ENCODE measurements at places on chromosomes 4 and X.

- no peak for DNase-seq
- H3K4me3 ChIP-seq: no peak overlapping the region
- no peaks in the 10 kb centered on the region for H3K36me3 ChIP-seq
- H3K27ac ChIP-seq: no peak overlapping the region
- H3K27me3 ChIP-seq: no peaks in the 10 kb centered on the region
Measured at GRCh38 chr4:78923464-78924312, 15.6 kb downstream of the PAQR3 start.

DNA sequence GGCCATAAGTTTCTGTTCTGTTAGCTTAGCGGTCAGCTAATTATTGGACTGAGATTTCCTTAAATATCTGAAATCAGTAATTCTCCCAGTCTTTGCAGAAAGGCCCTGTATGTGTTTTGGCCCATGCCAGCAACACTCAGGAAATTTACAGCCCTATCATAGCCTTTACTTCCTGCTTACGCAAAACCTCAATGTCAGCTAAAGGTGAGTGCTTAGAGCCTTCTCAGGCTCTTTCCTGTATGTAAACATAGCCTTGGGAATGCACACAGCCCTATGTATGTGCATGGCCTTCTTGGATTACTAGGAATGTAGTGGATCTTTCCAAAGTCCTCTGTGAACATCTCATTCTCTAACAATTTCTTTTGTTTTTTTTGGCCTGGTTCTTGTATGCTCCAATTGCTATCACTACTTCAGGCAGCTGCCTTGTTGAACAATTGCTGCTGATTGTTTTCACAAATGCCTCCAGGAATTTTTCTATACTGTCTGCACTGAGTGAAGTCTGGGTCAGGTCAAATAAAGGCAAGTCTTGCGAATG, 200.0 kb downstream of the PPP1R2C start:
- no peaks in the 10 kb centered on the region for H3K4me1 ChIP-seq
- no peak overlapping the region for H3K27ac ChIP-seq
- H3K27me3 ChIP-seq: no peaks in the 10 kb centered on the region
- H3K36me3 ChIP-seq: no peaks in the 10 kb centered on the region
- no peak for DNase-seq

DNA sequence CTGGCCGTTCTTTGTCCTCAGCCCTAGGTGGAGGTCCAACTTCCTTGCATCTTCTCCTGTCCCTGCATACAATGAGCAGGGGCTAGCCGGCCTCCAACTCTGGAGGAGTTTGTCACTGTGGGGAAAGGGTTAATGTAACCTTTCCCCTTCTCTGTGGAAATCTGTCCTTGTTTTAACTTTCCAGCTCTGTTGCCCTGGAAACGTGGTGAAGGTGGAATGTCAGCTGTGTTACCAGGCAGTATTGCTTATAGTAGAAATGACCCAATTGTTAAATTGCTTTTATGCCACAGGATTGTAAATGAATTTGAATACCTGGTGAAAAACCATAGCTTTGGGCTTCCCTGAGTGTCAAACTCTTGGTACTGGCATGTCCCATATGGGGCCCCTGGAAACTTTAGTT, 131.6 kb upstream of the SCML1 start:
- peaks cover 9% of the 10 kb centered on the region for H3K4me1 ChIP-seq
- H3K4me3 ChIP-seq: no peak overlapping the region
- no peaks in the 10 kb centered on the region for H3K36me3 ChIP-seq
- no peak for DNase-seq

GRCh38 chr4:74418063-74418670, 26.8 kb upstream of the AREG start:
- no peak overlapping the region for H3K4me3 ChIP-seq
- H3K27me3 ChIP-seq: no peaks in the 10 kb centered on the region
- DNase-seq: no peak
- H3K27ac ChIP-seq: no peak overlapping the region
- H3K4me1 ChIP-seq: no peaks in the 10 kb centered on the region

DNA sequence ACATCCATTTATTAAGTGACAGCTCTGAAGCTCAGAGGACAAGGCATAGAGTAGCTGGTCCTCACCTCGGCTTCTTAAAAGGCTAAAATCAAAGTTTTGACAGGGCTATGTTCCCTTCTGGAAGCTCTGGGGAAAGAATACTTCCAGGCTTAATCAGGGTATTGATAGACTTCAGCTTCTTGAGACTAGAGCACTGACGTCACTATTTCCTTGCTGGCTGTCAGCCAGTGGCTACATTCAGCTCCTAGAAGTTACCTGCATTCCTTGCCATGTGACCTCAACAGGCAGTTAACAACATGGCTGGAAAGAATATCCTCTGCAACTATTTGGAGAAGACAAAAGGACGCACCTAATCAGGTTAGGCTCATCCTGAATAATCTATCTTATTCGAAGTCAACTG, 1144.8 kb downstream of the ADGRL3 start:
- no peak overlapping the region for H3K4me3 ChIP-seq
- no peaks in the 10 kb centered on the region for H3K4me1 ChIP-seq
- H3K36me3 ChIP-seq: no peaks in the 10 kb centered on the region
- H3K27me3 ChIP-seq: no peaks in the 10 kb centered on the region
- no peak for DNase-seq

GRCh38 chr4:153706519-153706918, 22.4 kb downstream of the TLR2 start:
- DNase-seq: no peak
- H3K4me3 ChIP-seq: no peak overlapping the region
- H3K27me3 ChIP-seq: no peaks in the 10 kb centered on the region
- H3K4me1 ChIP-seq: no peaks in the 10 kb centered on the region
- H3K36me3 ChIP-seq: peaks cover 6% of the 10 kb centered on the region
- H3K27ac ChIP-seq: no peak overlapping the region

GRCh38 chr4:140359562-140360427, 13.7 kb upstream of the SCOC start:
- no peak overlapping the region for H3K4me3 ChIP-seq
- H3K36me3 ChIP-seq: no peaks in the 10 kb centered on the region
- no peak overlapping the region for H3K27ac ChIP-seq
- H3K4me1 ChIP-seq: no peaks in the 10 kb centered on the region

DNA sequence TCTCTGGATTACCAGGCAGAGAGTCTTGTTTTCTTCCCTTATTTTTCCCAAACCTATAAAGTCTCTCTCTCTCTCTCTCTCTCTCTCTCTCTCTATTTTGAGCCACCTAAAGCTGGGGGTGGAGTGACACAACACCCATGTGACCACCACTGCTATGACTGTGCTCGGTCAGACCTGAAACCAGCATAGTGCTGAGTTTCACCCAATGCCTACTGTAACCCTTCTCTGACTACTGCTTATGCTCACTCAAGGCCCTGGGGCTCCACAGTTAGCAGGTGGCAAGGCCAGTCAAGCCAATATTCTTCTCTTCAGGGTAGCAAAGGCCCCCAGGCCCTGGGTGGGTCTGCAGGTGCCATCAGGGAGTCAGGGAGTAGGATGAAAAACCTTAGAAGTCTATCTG, 114.7 kb upstream of the ARMCX2 start:
- no peak overlapping the region for H3K4me3 ChIP-seq
- DNase-seq: no peak
- H3K36me3 ChIP-seq: no peaks in the 10 kb centered on the region
- no peaks in the 10 kb centered on the region for H3K4me1 ChIP-seq
- H3K27ac ChIP-seq: no peak overlapping the region

DNA sequence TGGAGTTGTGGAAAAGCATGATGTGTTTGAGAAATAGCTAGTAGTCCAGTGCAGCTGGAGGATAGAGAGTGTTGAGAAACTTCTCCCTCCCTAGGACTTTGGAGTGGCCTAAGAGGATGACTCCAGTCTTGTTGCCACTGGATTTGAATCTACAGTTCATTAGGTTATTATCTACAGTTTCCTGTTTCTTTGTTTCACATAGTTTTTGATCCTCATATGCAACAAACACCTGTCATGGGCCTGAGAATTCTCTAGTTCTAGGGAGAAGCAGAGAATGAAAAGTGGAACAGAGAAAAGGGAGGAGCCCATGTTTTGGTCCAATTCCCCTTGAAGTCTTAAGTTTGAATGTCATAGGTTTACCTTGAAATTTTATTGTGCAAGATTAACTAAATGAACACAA, 73.6 kb upstream of the TBC1D9 start:
- no peaks in the 10 kb centered on the region for H3K4me1 ChIP-seq
- no peaks in the 10 kb centered on the region for H3K36me3 ChIP-seq
- no peak overlapping the region for H3K4me3 ChIP-seq

DNA sequence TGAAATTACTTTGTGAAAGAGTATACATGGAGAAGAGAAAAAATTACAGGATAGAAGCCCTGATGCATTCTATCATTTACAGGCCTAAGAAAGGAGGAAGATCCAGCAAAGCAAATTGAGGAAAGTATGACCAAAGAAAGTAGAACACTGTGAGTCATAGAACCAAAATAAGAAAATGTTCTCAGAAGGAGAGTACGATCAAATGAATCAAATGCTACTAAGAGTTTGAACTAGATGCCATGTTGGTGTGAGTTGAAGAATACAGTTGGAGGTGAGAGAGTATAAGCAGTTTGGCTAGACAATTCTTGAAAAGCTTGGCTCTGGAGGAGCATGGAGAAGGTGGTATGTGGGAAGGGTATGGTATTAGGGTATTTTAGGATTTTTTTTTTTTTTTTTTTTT, 161.8 kb downstream of the RPA4 start:
- DNase-seq: no peak
- no peaks in the 10 kb centered on the region for H3K27me3 ChIP-seq
- no peaks in the 10 kb centered on the region for H3K36me3 ChIP-seq
- no peaks in the 10 kb centered on the region for H3K4me1 ChIP-seq
- H3K27ac ChIP-seq: no peak overlapping the region
- H3K4me3 ChIP-seq: no peak overlapping the region

DNA sequence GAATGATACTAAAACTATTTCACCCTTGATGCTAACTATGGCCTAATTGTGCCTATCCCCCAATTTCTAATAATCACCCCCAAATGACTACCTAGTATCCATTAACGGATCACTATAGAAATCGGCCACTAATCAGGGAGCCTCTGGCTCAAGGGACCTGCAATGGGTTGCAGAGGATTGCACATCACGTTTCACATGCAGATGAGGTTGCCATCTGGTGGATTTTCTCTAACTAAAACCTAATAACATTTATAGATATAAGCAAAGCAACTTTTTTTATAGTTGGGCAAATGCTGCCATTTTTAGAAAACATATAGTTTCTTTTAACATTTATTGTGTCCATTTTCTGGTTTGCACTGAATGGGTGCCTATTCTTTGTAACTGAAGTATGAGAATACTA, 28.3 kb upstream of the ALG13 start:
- H3K4me1 ChIP-seq: no peaks in the 10 kb centered on the region
- H3K27ac ChIP-seq: no peak overlapping the region
- no peaks in the 10 kb centered on the region for H3K36me3 ChIP-seq
- DNase-seq: no peak
- H3K27me3 ChIP-seq: no peaks in the 10 kb centered on the region

DNA sequence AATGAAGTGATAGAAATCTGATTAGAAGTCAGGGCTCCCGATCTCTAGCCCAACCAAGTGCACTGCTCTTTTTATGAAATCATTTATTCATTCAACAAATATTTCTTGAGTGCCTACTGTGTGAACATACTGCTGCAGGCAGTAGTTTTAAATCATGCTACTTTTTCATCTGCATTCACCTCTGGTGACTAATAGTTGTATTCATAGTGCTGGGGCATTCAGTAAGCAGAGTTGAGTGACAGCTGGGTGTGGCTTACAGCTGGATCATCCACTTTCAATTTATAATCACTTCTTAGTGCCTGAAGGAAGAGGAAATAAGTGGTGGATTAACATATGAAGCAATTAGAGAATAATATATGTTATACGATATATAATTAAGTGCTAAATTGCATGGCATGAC, 94.1 kb upstream of the HPRT1 start:
- no peaks in the 10 kb centered on the region for H3K27me3 ChIP-seq
- H3K27ac ChIP-seq: no peak overlapping the region
- H3K4me1 ChIP-seq: no peaks in the 10 kb centered on the region

DNA sequence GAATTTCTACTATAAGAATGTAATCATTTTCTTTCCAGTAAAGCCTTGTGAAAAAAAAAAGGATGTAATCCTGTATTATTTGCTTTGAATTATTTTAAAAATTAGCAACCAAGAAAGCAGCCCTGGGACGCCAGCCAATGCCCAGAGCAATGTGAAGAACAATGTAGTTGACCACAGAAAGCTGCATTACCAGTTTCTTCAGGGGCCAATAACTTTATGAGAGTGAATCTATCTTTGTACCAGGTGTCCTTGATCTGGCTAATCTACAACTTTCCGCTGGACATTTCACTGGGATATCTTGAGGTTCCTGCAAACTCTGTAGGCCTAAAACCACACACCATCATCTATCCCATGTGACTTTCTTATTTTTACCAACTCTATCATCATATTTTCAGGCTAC, 7.6 kb upstream of the KLHL2 start:
- no peaks in the 10 kb centered on the region for H3K27me3 ChIP-seq
- no peaks in the 10 kb centered on the region for H3K36me3 ChIP-seq
- H3K4me3 ChIP-seq: no peak overlapping the region
- DNase-seq: no peak
- no peak overlapping the region for H3K27ac ChIP-seq

GRCh38 chr4:158809611-158810486, 41.0 kb downstream of the FNIP2 start:
- H3K36me3 ChIP-seq: no peaks in the 10 kb centered on the region
- H3K4me1 ChIP-seq: peaks cover 5% of the 10 kb centered on the region
- H3K27ac ChIP-seq: peak overlapping the region; percentile 94
- DNase-seq: no peak
- H3K27me3 ChIP-seq: no peaks in the 10 kb centered on the region
- H3K4me3 ChIP-seq: no peak overlapping the region

DNA sequence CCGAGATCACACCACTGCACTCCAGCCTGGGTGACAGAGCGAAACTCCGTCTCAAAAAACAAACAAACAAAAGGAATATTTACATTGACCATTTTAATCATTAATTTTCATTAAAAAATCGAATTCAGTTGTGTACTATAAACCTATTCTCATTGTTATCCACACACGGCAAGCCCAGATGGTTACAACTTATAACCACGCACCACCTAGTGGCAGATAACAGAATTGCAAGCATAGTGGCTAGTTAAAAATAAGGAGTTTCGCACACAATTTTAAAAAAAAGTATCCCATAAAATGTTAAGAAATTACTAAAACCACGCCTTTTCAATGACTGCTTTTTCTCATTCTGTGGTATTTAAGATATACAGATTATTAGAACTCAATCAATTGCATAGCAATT, 25.4 kb downstream of the MBNL3 start:
- no peaks in the 10 kb centered on the region for H3K27me3 ChIP-seq
- H3K36me3 ChIP-seq: no peaks in the 10 kb centered on the region
- H3K4me1 ChIP-seq: no peaks in the 10 kb centered on the region
- no peak overlapping the region for H3K27ac ChIP-seq

DNA sequence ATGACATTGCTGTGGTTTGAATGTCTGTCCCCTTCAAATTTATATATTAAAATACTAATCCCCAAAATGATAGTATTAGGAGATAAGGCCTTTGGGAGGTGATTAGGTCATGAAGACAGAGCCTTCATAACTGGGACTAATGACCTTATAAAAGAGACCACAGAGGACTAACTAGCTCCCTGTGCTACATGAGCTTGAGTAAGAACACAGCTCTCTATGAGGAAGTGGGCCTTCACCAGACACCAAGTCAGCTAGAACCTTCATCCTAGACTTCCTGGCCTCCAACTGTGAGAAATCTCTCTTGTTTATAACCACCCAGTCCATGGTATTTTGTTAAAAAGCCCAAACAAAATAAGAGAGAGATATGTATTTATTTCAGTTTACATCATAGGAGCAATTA, 242.2 kb upstream of the CTSO start:
- no peaks in the 10 kb centered on the region for H3K27me3 ChIP-seq
- no peaks in the 10 kb centered on the region for H3K4me1 ChIP-seq
- no peaks in the 10 kb centered on the region for H3K36me3 ChIP-seq
- H3K4me3 ChIP-seq: no peak overlapping the region
- no peak overlapping the region for H3K27ac ChIP-seq

- H3K4me3 ChIP-seq: no peak overlapping the region
- H3K36me3 ChIP-seq: no peaks in the 10 kb centered on the region
- no peak for DNase-seq
Measured at GRCh38 chr4:15375667-15376066, 52.2 kb upstream of the C1QTNF7 start.

Data from ascending aorta (tissue), 2 donors.